ENCODE measurements at places on chromosomes 11 and 22. TPM values are rescaled to one million over a fixed set of nuclear protein-coding genes. Genes with fewer than 3 reads are reported as not detected.

The RAB38 gene
- 2.8 TPM for total RNA-seq

DNA sequence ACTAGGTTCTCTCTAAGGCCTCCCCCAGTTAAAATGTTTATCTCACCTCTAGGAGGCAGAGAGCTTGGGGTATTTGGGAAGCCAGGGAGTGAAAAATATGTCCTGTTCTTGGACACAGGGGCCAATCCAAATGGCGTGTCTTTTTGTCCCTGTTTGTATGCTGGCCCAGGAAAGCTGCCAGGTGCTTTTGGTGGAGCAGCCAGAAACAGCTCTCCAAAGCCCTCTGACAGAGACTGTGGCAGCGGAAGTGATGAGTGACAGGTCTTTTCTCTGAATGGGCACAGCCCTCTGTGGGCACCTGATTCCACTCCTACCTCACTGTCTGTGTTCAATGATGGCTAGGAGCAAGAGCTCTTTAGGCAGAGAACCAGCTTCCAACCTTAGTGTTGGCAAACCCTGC, 106.4 kb upstream of the KIRREL3 start:
- DNase-seq = no peak

- no peak for DNase-seq
Measured at GRCh38 chr11:132992838-132993631, 539.3 kb downstream of the OPCML start.

The MAP6 gene
- total RNA-seq = not detected

The ROBO4 gene
- total RNA-seq = not detected

GRCh38 chr11:64585150-64585549, 5.9 kb upstream of the SLC22A12 start:
- DNase-seq = no peak

DNA sequence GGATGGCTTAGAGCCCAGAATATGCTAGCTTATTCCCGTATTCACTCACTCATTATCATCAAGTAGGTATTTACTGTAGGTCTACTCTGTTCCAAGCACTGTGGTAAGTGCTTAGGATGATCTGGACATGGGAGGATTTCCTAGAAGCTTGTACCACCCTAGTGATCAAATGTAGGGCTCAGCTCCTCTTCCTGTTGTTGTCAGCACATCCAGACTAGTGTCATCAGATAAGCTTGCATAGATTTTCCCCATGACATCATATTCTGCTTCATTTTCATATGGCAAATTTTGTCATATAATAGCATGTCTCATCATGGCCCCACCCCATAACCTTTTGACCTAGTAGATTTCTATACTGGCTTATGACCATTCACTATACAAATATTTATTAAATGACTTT, 19.3 kb upstream of the NUCB2 start:
- no peak for DNase-seq

The ZNF214 gene
- total RNA-seq = not detected

DNA sequence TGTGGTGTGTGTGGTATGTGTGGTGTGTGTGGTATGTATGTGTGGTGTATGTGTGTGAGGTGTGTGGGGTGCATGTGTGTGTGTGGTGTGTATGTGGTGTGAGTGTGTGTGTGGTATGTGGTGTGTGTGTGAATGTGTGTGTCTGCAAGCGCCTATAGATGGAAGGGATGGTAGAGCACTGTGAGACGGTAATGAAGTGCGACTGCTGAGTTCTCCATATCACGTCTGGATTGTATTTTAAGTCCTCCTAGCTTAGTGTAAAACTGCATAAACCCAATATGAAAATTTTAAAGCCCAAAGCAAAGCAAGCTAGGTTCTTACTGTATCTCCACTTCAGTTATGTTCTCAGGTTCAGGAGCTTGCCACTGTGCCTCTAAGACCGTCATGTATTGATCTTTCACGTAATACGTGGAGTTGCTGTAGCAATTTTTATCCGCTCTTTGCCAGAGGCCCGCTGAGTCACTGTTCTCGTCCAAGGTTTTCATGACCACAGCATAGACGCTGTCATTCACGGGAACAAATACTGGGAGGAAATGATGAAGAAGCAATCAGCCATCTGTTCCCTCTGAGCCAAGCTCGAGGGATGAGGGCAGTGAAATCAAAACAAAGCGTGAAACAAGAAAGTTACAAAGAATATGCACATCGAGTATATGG, 5.5 kb downstream of the PLET1 start:
- no peak for DNase-seq

- no peak for DNase-seq
Measured at GRCh38 chr22:42277988-42278776, 7.7 kb upstream of the TCF20 start.

DNA sequence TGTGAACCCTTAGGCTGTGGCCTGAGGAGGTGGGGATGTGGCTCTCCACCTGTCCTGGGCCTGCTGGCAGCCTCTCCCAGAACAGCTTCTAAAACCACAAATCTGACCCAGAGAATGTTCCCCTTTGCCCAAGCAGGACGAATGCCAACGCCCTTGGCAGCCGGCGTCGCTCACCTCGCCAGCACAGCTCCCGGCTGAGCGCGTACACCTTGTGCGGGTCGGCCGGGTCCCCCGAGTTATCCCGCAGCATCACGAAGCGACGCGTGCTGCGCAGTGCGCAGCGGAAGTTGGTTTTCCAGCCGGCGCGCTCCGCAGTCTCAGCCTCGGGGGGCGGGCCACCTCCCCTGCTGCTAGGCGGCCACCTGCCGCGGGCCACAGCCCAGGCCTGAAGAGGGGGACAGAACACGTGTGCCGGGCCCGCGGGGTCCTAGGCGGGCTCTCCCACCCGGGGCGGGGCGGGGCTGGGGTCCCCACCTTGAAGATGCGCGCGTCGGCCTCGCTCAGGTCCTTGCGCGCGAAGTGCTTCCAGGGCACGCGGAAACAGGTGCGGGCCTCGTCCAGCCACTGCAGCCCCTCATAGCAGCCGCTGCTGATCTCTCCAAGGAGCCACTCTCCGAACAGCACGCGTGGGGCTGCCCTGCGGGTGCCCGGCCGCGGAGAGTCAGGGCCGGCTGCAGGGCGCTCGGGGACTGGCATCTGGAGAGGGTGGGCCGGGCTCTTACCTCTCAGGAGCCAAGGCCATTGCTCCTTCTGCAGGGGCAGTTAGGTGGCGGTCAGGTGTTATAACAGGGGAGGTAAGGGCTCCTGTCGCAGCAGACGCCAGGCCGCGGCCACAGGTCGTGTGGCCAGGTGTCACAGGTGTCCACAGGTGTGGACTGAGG, 887 bp downstream of the IRF7 start:
- no peak for DNase-seq

GRCh38 chr22:46172522-46173110, 22.3 kb downstream of the PPARA start:
- DNase-seq = no peak

DNA sequence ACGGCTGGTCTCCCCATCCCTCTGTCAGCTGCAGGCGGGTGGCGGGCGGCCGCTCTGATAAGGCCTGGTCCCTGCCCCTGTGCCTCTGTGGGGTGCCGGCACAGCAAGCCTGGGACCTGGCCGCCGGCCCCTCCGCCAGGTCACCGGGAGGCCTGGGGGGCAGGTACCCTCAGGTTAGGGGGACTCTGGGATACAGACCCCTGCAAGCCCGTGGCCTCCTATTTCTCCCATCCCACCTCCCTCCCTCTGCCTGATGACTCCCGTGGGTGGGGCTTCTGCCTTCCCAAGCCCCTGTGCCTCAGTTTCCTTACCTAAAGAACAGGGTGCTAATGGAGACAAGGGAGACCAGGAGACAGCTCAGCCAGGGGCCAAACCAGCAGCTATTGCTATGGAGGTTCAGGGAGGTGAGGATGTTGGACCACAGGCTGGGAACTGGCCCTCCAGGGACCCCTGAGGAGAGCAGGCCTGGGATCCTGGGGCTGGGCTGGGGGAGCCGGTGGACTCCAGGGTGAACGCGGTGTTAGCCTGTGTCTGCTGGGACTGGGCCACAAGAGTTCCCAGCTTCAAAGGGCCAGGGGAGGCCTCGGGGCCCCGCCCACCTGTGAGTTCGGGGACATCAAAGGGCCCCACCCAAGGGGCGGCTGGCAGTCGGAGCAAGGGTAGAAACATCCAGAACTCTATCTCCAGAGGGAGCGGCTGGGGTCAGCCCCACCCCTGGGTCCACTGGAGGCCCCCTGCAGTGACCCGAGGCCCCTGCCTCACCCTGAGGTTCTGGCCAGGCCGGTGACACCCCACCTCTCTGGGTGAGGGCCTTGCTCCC, 32.0 kb upstream of the TH start:
- DNase-seq = no peak

The MS4A7 gene
- not detected for total RNA-seq

The FAM227A gene
- 0.53 TPM for total RNA-seq

- DNase-seq = no peak
Measured at GRCh38 chr11:32939046-32939445, 46.4 kb downstream of the QSER1 start.

GRCh38 chr11:88619656-88620385, 282.3 kb upstream of the CTSC start:
- DNase-seq = no peak

- no peak for DNase-seq
Measured at GRCh38 chr22:21009638-21010425, 5.1 kb upstream of the P2RX6 start.

The SPTBN2 gene
- 0.82 TPM for total RNA-seq

The ANO1 gene
- 0.14 TPM for total RNA-seq

GRCh38 chr11:110455718-110456117, 26.0 kb downstream of the FDX1 start:
- DNase-seq = no peak

The NAALAD2 gene
- not detected for total RNA-seq

The SYT7 gene
- total RNA-seq = 0.38 TPM

DNA sequence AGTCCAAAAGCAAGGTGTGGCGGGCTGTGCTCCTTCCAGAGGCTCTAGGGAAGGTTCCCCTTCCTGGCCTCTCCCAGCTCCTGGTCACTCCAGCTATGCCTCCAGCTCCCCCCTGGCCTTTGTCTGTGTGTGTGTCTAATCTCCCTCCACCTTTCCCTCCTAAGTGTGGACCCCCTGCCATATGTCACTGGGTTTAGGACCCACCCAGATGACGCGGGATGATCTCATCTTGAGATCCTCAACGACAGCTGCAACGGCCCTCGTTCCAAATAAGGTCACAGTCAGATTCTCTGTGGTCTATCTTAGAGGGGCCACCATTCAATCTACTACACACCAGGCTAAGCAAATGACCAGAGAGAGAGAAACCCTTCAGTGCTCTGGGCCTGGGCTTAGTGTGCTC, 107.9 kb downstream of the ARHGAP8 start:
- DNase-seq = no peak

DNA sequence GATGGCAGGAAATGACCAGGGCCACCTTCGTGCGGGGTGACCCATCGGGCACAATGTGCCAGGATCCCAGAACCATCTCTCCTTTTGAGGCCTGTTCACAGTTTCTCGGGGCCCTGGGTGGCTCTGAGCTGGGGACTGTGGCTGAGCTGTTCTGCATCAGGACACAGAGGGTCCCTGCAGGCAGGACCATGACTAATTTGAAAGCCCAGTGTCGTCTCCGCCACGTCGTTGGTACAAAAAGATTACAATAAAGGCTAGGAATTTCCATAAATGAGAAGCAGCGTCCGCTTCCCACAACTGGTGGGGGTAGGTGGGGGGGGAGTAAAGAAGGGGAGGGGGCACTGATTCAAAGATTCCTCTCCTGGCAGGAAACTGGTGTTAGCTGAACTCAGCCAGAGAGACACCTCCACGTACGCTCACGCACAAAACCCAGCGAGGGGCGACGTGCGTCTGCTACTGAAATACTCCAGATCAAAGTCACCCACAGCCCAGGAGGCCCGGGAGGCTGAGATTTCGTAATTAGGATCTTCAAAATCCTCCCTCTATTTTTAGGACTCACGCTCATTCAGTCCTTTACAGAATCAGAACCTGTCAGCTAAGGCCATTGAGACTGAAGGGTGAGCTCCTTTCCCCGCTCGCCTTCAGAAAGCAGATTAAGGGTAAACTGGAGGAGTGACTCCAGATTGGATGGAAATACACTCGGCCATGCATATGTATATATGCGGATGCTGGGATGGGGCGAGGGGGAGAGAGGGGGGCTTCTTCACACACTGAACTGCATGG, 11.0 kb downstream of the MN1 start:
- DNase-seq = no peak

DNA sequence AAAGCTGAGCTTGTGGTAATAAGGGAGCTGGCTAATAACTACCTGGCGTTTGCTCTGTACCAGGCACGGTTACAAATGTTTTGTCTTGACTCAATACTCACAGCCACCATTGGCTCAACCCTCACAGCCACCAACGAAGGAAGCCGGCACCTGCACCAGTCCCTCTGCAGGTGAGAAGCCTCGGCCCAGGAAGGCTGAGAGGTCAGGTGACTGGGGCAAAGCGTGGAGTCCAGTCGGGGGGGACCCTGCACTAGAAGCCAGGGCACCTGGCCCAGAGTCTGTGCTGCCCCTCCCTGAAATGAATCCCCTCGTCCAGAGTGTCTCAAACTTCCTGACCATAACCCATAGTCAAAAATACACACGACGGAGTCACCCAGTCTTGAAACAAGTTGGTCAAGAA, 90.1 kb downstream of the PHF21B start:
- no peak for DNase-seq

The TCN2 gene
- total RNA-seq = 0.46 TPM

The OR2AT4 gene
- not detected for total RNA-seq

- no peak for DNase-seq
Measured at GRCh38 chr22:25829237-25829636, 87.2 kb downstream of the MYO18B start.

DNA sequence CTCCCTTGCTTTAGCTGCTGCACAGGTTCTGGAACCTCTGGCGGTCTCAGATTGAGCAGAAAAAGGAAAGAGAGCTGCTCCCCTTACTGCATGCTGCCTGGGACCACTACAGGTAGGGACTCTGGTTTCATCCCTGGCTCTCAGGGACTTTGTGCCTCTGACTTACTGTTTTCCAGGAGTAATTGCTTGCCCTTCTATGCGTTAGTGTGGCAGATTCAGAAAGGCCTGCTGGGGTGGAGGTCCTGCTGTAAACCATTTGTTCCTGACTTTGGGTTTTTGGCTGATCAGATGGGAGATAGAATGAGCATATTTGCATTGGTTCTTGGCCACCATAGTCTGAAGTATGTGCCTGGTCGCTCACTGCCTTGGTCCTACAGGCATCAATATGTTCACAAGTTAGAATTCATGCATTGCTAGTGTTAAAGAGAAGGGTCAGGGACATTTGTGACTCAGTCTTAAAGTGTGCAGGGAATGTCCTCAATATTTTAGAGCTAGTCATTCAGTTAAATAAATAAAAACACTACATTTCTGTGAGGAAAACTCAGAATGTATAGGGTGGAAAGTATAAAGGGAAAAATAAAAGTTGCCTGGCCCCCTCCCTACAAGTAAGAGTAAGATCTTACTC, 78.0 kb downstream of the PISD start:
- DNase-seq = no peak

DNA sequence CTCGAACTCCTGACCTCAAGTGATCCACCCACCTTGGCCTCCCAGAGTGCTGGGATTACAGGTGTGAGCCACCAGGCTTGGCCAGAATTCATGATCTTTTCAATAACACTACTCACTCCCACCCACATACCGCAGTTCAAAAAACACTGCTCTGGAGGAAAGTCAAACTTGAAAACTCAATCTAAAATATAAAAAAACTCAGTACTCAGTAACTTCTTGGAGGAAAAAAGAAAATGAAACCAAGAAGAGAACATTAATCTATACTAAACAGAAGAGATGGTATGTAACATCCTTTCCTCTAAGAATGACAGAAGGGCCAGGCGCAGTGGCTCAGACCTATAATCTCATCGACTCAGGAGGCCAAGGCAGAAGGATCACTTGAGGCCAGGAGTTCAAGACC, 58.3 kb downstream of the MRTFA start:
- no peak for DNase-seq

Measured in activated T-cell treated with anti-CD3 and anti-CD28 coated beads, Interleukin-2, amount 50 U/mL, for 4 hours (primary cell).